ENCODE measurements at places on chromosomes 3 and 15.

DNA sequence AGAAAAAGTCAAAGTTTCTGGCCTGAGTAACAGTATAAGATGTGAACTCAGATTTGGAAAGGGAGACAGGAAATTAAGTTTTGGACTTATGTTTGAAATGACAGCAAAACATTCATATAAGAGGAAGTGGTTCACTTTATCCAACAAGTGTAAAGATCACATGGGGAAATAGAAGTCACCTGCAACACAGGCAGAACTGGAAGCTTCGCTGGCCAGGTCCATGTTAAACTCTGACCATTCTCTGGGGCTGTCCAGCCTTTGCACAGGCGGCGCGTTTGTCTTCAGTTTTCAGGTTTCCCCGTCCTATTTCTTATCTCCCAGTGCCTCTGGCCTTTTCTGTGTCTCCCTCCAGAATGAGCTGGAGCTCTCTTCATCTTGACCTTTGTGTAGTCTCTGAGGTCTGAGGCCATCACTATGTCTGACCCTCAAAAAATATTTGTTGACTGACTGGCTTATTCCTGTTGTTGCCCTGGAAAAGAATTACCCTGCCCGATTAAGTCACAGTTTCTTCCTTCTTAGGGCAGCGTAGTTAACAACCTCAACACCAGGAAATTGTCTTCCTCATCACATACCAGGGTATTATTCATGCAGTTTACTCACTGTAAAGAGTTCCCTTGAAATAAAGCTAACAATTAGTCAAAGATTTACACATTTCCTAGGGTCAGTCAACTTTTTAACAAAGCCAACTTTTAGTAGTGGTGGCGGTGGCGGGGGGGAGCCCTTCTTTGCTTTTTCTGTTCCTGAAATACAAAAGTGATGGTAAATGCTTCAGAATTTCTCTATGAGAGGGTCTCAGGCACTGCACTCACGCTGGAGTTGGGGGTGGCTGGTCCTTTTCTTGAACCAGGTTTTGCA lies 959 bp upstream of the RASA2 start:
- DNase-seq, result peak; percentile 49

DNA sequence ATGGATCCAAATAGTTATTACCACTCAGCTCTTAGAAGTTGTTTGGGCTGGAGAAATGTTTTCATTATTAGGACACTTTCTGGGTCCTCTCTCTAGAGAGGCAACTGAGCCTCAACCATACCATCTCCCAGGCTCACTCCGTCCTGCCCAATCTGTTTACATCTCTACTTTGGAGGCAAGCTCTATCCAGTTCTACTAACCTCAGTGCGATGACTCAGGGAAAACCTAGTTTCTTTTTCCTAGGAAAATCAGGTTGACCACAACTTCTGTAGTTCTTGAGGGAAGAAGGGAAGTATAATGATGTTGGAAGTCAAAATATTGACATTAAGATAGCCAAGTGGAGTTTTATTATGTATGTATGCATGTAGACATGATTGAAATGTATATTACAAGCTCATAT lies 40.4 kb downstream of the LPP start:
- no peak for DNase-seq

DNA sequence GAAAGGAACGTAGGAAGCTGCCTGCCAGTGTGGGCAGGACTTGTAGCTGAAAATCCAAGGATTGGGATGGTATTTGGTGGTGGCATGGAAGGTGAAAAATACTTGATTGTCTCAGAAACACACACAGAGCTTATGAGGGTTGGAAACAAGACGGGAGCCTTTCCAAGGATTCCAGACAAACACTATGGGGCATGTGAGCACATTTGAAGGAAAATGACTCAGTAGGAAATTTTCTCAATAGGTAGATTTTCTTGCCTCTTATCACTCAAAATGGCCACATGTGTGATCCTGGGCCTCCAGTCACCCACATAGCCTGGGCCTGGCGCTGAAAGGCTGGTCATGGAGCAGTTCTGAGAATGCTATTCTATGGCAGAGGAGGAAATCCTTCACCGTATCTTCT lies 47.4 kb downstream of the CCNL1 start:
- DNase-seq, result no peak

- DNase-seq, result peak; percentile 84
These were observed 72.1 kb downstream of the IL1RAP start for GRCh38 chr3:190585805-190586630.

- peak; percentile 89 for DNase-seq
These were observed 47.7 kb upstream of the GYG1 start for GRCh38 chr3:148943506-148944205.

- no peak for DNase-seq
These were observed 25.8 kb downstream of the VGLL3 start for GRCh38 chr3:86965166-86965565.

DNA sequence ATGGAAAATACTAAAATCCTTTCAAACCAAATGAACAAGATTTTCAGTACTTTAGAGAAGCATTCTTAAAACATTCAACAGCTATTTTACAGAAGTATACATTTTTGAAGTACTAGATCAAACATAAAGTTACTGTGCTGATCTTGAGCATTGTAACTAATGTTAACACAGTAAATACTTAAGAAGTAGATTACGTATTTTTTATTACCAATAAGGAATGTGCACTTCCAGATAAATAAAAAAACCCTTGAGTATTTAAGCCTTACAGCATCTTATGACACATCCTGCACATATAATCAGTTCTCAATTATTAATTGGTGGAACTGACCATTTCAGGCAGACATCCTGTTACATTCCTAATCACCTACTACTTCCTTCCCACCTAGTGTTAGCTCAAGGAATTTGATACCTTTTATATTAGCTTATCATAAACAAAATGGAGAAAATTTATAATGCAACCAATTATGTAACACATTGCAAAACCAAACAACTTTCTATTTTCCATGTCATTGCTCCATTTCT lies 32.8 kb downstream of the COPS2 start:
- no peak for DNase-seq

GRCh38 chr3:128385080-128385832 lies 81.4 kb downstream of the DNAJB8 start:
- no peak for DNase-seq
